ENCODE measurements at places on chromosomes 12 and 14.

- DNase-seq = no peak
Measured at GRCh38 chr12:84631020-84631419, 281.6 kb downstream of the SLC6A15 start.

DNA sequence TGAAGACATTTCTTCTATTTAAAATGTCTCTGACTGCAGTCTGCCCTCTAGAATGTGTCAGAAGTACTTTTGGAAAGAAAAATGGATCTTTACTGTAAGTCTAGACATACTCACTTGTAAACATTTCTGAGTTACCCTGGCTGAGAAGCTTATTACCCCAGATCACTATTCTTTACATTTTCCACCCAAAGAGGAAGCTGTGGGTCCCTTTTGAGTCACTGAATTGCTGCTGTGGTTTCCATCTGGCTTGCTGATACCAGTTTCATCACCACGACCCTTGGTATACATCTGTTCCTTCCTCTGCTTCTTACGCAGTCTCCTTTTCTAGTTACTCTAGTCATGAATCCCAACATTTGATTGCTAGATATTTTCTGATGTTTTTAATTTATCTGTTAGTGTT, 20.2 kb upstream of the CLEC4D start:
- DNase-seq = peak; percentile 13

DNA sequence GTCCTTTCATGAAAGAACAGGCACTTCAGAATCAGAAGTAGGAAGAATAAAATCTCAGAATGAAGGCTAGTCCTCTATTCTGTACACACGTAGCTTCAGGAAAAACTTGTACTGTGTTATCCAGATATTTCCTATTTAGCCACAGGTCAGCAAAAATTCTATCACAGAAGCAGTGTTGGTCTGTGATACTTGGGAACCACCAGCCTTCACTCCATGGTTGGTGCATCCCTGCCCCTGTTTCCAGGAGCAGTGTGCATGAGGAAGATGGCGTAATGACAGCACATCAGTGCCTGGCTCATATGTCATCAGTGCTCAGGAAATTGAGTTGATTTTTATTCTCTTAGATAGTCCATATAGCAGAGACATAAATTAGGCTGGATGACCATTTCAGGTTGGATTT, 87.7 kb downstream of the SAMD4A start:
- DNase-seq = no peak

GRCh38 chr12:124527861-124528561, 39.4 kb downstream of the NCOR2 start:
- no peak for DNase-seq

DNA sequence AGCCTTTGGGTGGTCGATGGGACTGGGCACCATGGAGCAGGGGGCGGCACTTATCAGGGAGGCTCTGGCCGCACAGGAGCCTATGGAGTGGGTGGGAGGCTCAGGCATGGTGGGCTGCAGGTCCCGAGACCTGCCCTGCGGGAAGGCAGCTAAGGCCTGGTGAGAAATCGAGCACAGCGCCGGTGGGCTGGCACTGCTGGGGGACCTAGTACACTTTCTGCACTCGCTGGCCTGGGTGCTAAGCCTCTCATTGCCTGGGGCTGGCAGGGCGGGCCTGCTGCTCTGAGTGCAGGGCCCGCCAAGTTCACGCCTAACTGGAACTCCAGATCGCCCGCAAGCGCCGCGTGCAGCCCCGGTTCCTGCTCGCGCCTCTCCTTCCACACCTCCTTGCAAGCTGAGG, 33.1 kb upstream of the SLCO1B3 start:
- DNase-seq = no peak

DNA sequence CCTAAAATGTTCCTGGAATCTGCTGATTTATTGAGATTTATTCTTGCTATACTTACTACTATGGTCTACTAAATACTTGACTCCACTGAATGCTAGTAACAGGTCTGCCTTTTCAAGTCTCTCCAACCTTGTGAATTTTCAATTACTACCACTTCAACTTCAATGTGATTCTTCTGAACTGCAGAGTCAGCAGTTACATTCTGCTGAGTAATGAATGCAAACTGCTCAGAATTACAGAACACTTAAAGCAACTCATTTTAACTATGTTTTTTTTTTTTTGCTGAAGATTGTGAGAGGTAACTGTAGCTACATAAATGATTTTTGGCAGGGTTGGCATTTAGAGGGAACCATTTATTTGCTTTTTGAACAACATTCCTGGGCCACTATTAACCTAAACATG, 41.8 kb downstream of the ARF6 start:
- DNase-seq = no peak

DNA sequence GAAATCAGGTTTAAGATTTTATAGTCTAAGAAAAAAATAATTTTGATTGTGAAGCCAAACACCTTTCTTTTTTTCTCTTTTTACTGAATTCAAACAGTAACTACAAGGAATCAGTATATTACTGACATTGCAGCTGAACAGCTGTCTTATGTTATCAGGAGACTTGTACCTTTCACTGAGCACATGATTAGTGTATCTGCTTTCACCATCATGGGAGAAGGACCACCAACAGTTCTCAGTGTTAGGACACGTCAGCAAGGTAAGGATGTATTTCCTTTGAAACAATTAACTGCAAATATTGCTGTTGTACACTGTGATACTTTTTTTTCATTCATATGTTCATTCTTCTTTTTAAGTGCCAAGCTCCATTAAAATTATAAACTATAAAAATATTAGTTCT, 50.8 kb downstream of the PTPRQ start:
- DNase-seq = no peak

- DNase-seq = no peak
Measured at GRCh38 chr14:58395562-58395811, 243 bp upstream of the TOMM20L start.

DNA sequence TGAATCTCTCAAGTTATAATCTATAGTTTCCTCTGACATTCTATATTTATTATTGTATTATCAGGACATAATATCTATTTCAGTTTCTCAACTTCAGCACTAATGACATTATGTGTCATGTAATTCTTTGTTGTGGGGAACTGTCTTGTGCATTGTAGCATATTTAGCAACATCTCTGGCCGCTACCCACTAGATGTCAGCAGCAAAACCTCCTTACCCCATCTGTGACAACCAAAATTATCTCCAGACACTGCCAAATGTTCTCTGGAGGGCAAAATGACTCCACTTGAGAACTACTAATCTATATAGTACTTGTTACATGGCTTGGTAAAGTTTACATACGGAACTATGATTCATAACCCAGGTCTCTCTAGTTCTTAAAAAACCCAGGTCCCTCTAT, 110.2 kb downstream of the RASSF9 start:
- DNase-seq = no peak

Measured in bone marrow (tissue), 2 donors.